ENCODE measurements at places on chromosomes 2 and 18.

- DNase-seq = no peak
These were observed 69.3 kb downstream of the NCKAP5 start for GRCh38 chr2:133498662-133499585.

- DNase-seq = no peak
These were observed 35.7 kb downstream of the NOL10 start for GRCh38 chr2:10654069-10654468.

- no peak for DNase-seq
These were observed 25.7 kb downstream of the MC2R start for GRCh38 chr18:13889671-13890070.

DNA sequence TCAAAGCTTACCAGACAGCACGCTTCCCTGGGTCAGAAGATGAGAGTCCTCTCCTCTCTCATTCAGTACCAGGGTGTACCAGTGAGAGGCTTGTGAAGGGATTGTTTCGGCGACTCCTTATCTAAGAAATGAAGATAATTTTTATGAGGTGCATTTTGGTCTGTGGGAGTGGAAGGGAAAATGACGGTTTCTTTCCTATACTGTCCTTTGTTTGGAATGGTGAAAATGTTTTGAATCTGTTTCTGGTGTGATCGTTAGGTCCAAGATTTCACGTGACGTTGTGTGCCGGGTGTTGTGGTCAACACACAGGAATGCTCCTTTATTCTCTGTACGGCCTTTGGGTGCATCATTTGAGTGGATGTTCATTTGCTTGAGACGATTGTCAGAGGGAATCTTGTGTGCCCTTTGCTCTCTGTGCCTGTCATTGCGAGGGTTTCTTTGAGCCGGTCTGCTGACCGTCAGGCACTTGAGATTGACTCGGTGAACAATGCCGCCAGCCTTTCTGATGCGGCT, 183.5 kb downstream of the AGAP1 start:
- no peak for DNase-seq

GRCh38 chr18:10752382-10752781, 226.6 kb downstream of the NAPG start:
- DNase-seq = no peak

- DNase-seq = no peak
These were observed 86.0 kb upstream of the SATB2 start for GRCh38 chr2:199543606-199544172.

- DNase-seq = no peak
These were observed 169.1 kb upstream of the MC4R start for GRCh38 chr18:60541661-60542060.

DNA sequence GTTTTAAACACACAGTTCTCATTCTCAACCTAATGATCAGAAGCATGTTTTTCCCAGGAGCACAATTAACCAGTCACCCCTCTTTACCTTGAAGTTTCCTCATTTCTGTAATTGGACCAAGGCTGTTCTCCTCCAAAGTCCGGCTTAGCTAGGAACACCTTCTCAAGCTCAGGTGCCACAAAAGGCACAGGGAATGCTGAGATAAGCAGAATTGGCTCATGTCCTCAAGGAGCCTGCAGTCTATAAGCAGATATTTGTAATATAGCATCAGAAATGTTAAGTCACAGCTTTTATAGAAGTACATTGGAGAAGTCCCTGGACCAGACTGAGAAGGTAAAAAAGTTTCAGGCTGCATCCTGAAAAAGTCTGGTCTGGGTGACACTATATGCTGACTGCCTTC, 20.7 kb downstream of the OSR1 start:
- no peak for DNase-seq

GRCh38 chr18:58567453-58568196, 61.3 kb downstream of the ALPK2 start:
- no peak for DNase-seq

DNA sequence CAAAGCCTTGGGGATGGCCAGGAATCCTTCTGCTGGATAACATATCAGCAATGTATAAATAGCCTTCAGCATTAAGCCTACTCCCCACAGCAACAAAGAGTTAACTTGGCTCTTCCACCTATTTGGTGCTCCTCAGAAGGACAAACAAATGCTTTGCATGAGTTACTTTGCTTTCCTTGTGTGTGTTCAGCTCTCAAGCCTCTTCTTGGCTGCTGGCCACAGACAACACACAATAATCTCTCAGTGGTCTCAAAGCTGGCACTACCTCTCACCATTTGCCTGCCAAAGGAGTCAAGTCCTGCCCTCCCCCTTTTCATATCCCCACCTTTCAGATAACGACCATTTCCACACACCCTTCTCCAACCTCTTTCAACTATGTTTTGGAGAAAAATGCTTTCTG, 17.5 kb downstream of the FTCDNL1 start:
- no peak for DNase-seq

GRCh38 chr2:219057709-219058540, 2.8 kb downstream of the IHH start:
- DNase-seq = peak; percentile 50

GRCh38 chr2:150169237-150169629, 318.2 kb downstream of the RND3 start:
- no peak for DNase-seq

- DNase-seq = no peak
These were observed 377.4 kb upstream of the CRIM1 start for GRCh38 chr2:35978218-35978617.

GRCh38 chr18:70758780-70759179, 469.9 kb downstream of the SOCS6 start:
- no peak for DNase-seq

DNA sequence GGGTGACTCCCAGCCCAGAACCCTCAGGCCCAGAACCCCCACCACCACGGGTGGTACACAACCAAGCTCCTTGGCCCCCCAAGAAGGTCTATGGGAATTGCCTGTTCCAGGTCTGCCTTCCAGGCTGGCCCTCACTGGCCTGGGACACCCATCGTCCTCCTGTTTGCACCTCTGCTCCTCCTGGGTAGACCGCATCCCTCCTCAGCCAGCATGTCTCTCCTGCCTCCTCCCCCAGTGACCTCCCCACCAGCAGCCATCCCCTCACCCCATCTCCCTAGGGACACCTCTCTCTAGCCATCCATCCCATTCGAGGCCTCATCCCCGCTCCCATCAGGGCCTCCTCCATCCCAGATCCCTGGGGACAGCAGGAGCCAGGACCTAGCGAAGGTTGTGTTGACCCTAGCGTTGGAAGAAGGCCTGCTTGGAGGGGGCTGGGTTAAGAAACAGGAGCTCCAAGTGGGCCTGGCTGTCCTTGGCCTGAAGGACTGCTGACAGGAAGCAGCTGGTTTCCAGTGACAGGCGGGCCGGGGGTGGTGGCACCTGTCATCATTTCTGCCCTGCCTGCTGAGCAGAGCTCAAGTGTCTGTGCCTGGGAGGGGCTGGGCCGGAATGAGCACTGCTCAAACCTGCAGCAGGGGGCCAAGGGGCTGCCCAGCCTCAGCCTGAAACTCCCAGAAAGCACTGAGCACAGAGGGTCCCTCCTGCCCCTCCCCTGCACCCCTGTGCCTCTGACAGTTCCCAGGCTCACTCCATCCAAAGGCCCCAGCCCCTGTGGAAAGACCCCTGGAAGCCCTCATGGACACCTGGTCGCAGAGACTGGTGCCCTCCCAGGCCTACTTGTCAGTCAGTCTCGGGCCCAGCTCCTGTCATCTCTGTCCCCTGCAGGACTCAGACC, 96.0 kb upstream of the OTOS start:
- DNase-seq = no peak

DNA sequence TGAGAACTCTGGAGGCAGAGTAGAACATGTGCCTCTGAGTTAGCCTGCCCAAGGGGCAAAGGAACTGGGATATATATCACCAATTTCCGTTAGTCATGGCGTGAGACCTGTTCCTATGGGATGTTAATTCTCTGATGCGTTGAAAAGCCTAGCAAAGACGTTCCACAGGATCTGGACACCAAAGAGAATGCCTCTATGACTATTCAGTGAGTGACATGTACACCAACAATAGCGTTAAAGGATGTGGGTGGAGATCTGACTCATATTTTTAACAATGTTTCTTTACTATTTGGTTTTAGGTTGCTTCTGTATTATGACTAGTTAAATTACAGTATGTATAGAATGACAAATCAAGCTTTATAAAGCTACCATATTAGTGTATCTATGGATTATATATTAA, 320.9 kb upstream of the MC4R start:
- DNase-seq = no peak

DNA sequence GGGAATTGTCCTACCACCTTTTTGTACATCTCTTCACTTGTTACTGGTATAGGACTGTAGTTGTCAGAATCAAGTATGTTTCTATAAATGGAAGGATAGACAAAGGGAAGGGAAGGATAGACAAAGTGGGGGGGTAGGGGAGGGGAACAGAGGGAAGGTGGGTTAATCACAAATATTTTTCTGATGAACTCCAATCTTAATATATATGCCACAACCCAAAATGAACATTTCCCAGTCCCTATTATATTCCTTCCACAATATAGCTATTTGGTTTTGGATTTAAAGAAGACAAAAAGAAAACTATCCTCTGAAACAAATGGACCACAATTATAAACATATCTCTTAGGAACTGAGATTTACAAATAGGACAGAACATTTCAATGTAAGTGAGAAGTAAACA, 329.4 kb downstream of the EXOC6B start:
- no peak for DNase-seq

- DNase-seq = no peak
These were observed 2.5 kb upstream of the UGT1A7 start for GRCh38 chr2:233679196-233679595.

Measured in stimulated activated CD8-positive, alpha-beta memory T cell treated with anti-CD3 and anti-CD28 coated beads, Interleukin-7, amount 100 ng/mL, for 1 hour (primary cell).